Naive B cell (primary cell): ENCODE measurements at places on chromosomes 11 and 22. TPM values are rescaled to one million over a fixed set of nuclear protein-coding genes. Genes with fewer than 3 reads are reported as not detected.

DNA sequence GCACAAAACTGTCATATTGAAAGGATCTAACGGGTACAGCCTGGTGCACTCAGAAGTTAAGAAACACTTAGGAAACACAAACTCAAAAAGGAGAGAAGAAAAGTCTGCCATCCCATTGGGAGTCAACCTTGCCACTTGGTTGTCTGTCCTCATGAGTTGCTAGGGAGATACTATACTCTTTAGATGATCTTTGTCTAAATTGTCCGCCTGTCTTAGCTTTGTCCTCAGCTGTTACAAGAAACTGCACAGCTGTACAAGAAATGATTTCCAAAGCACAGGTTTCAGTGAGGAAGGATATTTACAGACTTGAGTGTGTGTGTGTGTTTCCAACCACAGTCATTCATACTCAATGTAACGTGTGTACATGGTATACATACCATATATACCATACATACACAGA, 169.2 kb upstream of the CCDC90B start:
- DNase-seq, result no peak

- DNase-seq, result no peak
Measured at GRCh38 chr11:42840176-42840829, 471.5 kb upstream of the API5 start.

DNA sequence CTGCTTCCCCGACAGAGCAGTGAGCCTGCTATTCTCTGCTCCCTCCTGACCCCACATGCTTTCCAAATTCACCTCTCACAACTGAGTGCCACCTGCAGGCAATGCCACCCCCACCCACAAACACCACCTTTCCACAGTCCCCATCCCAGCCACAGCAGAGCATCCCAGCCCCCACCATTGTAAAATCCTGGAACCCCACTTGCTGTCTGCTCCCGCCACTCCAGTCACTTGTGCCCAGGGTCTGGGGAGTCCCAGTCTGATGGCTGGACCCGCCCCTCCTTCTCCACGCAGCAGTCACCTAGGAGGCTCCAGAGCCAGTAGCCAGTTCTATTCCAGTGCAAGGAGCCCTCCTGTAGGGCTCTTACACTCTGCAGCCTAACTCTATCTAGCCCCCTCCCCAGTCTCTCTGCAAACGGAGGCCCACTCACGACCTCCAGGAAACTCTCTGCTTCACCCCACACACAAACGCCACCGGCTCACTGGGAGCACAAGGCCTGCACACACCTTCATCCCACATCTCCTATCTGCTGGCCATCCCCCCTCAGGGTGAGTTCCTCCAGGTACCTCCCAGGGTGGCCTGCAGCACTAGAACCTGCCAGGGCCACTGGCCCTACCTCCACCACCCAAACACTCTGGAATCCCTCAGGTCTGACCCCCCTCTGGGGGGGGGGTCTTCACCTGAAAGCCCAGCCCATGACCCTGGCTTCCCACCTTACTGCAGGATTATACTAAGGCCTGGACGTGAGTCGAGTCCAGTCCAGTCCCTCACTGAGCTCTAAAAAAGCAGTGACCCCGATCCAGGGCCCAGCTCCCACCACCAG, 1.4 kb downstream of the GNB1L start:
- no peak for DNase-seq

- DNase-seq, result no peak
Measured at GRCh38 chr11:132062541-132062940, 692.1 kb downstream of the NTM start.

DNA sequence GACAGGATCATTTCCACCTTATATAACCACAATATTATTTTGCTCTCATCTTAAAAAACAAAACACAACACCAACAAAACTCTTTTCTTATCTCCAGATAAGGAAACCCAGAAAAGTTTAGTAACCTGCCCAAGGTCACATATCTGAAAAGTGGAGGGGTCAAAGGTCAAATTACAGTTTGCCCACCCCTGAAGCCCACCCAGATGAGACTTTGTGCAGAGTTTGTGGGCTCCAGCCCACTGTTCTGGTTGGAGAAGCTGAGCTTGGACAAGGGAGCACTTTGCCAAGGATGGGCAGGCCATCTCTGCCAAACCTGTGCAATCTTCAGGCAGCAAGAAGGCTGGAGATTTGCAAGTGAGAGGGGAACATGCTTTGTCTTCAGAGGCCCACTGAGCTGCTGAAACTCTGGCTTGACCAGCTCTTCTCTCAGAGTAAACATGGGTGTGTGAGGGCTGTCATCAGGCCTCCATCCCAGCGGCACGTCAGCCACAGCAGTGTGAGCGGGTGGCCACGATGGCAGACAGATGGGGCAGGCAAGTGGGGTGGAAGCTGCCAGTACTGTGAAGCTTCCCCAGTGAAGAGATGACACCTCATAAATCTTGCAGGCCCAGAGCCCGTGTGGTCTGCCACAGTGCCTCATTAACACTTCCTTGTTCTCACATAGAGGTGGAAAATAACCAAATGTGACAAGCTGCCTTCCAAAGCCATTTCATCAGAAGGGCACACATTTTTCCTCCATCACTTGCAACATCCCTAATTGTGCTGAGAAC, 111.8 kb downstream of the CCDC81 start:
- no peak for DNase-seq

DNA sequence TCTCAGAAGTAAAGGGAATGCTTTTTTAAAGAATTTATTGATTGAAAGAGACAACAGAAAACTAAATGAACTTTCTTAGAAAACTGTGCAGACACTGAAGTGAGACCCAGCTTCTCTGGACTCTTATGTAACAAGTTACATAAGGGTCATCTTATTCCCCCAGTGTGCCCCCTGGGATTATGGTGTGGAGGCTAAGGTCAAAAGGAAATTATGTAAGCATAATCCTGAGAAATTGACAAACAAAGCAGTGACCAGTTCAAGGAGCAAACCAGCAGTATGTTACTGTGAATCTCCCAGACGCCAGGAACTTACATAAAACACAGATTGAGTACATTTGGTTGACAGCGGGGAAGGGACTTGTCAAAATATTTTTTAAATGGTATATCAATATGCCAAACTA, 78.6 kb downstream of the SLC1A2 start:
- no peak for DNase-seq

GRCh38 chr11:35232891-35233330, 93.9 kb downstream of the CD44 start:
- no peak for DNase-seq

GRCh38 chr11:68148071-68148805, 27.1 kb upstream of the CHKA start:
- no peak for DNase-seq

GRCh38 chr11:70364745-70365543, 33.4 kb upstream of the CTTN start:
- no peak for DNase-seq

- DNase-seq, result no peak
Measured at GRCh38 chr22:21922370-21923162, 30.1 kb downstream of the PPM1F start.

GRCh38 chr11:130069659-130070108, at the start of gene APLP2:
Gene APLP2 (plus strand): TSS chr11:130069894. CDS start chr11:130069978, 84 bp downstream.
- peak; percentile 98 for DNase-seq

GRCh38 chr11:71294846-71295600, 42.6 kb upstream of the SHANK2 start:
- DNase-seq, result no peak

- no peak for DNase-seq
Measured at GRCh38 chr11:113833151-113833550, 42.2 kb downstream of the USP28 start.

DNA sequence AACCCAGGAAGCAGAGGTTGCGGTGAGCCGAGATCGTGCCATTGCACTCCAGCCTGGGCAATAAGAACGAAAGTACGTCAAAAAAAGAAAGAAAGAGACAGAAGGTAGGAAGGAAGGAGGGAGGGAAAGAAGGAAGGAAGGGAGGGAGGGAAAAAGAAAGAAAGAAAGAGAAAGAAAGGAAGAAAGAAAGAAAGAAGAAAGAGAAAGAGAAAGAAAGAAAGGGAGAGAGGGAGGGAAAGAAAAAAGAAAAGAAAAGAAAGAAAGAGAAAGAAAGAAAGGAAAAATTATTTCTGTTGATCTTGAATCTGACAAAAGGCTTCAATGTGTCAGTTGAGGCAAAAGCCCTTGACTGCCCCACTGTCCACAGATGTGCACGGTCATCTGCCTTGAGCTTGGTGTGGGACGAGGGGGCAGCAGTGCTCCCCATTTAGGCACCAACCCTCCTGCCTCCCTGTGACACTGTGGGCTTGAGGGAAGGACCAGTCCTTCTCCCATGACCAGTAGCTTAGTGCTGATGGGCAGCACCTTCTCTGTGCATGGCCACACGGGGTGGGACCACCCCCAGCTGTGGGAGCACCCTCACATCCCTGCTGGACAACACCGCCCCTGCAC, 24.4 kb downstream of the KCTD17 start:
- DNase-seq, result no peak

DNA sequence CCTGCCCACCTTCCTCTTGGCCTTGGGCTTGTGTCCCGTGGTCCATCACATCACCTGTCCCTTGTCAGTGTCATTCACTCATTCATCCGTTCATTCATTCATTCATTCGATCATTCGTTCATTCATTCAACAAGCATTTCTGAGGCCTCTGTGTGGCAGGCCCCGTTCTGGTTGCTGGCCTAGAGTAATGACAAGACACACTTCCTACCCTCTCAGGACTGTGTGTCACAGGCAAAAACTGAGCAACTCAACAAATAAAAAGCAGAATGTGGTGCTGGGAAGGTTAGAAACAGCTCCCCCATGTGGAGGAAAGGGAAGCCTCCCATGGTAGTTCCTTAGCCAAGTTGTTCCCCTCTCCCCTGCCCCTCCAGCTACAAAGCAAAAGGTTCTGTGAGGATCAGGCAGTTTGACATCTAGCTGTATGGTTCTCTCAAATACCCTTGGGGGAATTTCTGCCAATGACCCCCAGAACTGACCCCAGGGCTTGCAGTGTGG, 1.6 kb upstream of the OMP start:
- DNase-seq, result no peak

DNA sequence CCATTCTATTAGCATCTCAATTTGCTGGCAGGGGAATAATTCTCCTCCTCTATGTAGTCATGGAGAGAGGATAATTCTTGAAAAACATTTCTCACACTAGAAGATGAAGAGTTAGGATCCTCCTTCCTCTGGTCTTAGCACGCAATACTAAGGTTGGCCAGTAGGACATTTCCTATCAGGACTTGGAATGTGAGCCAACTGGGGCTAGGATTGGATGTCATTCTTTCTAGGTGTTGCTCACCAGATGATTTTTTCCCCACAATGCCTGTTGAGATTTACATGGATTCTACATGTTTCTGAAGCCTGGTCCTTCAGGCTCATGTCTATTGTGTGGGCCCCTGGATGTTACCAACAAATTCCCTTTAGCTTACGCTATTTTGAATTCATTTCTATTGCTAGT, 28.0 kb downstream of the SLN start:
- DNase-seq, result no peak

DNA sequence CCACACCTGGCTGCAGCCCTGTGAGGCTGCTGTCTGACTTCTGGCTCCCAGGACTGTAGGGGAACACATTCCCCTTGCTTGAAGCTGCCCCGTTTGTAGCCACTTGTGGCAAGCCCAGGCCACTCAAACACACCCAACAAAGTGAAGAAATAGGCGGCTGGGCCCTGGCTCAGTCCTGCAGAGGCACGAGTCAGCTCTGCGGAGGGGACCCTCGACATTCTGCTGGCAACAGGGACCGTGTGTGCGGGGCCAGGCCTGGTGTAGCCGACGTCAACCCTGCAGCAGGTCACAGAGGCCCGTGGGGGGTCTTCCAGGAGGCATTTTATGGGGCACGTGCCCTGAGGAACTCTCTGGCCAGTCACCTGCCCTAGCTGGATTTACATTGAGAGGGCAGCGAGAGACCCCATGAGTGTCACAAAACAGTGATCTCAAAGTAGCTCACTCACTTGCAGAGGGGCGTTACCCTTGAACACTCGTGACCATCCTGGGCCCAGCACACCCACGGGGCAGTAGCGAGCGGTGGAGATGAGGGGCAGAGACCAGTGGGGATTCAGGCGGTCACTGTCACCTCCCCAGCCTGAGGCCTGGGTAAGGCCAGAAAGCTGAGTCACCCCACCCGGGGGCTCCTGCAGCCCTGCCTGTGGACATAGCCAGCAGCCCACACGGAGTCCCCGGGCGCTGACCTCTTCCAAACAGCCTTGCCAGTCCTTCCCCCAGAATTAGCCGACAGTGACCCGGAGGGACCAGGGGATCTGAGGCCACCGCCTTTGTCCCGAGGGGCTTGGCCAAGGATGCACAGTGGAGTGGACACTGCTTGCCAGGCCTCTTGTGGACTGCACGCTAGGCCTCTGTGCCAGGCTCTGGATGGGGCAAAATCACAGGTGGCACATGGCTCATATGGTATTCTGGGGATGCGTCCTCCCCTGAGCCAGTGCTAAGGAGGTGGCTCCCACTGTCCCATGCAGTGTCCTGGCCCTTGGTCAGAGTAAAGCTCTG, 139.5 kb downstream of the CTTN start:
- no peak for DNase-seq

DNA sequence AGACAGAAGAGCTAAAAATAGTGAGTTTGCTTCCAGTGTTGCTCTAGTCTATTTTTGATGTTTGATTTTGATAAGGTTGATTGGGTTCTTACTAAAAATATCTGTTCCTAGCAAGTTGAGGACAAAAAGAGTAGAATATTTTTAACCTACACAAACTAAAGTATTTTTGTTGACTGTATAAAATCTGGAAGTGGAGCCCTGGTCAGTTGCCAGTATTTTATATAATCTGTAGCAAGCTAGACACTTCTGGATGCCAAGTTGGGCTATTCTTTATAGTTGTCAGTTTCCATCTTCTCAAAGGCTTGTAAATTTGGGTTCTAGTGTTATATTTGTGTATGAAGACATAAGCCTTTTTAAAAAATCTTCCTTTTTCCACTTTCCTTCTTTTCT, 56.7 kb downstream of the HSD17B12 start:
- no peak for DNase-seq

DNA sequence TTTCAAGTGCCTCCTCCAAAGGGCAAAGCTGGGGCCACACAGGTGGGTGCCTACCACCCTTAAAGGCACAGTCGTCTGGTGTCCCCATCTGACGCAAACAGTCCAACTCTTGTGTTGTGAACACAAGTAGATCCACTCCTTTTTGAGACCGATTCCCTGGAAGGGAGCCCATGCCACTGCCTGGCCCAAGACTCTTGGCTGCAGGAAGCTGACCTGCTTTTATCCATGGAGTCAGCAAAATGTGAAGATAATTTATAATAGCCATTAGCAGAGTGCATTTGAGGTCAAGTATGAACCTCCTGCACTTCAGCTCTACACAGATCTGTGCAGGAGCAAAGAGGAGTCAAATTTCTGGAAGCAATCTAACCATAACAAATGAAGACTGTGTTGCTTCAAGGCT, 68.5 kb downstream of the ADM start:
- DNase-seq, result no peak

The KCNJ1 gene
- polyA plus RNA-seq, result 0.20 TPM

The ZNF143 gene
- 35.8 TPM for polyA plus RNA-seq

The KRTAP5-8 gene
- not detected for polyA plus RNA-seq

The FAM180B gene
- polyA plus RNA-seq, result not detected

The SEPTIN3 gene
- not detected for polyA plus RNA-seq

The PGGHG gene
- 4.1 TPM for polyA plus RNA-seq

The TUBGCP6 gene
- polyA plus RNA-seq, result 23.2 TPM

The MCHR1 gene
- polyA plus RNA-seq, result not detected

The C11orf87 gene
- not detected for polyA plus RNA-seq

The ADM2 gene
- not detected for polyA plus RNA-seq

The LRFN4 gene
- 0.19 TPM for polyA plus RNA-seq

The BARX2 gene
- not detected for polyA plus RNA-seq

The EIF4G2 gene
- polyA plus RNA-seq, result 551 TPM

The MUC2 gene
- polyA plus RNA-seq, result not detected
